A172 (cell line): ENCODE measurements at places on chromosomes 7 and 10. TPM values are rescaled to one million over a fixed set of nuclear protein-coding genes. Genes with fewer than 3 reads are reported as not detected.
A peak's percentile ranks its signal among the peaks of the same experiment; 100 is the strongest.

MYO1G gene
- 0.76 and 1.6 TPM in 2 replicates for total RNA-seq

SVOPL gene
- not detected in 2 replicates for total RNA-seq

TACC2 gene
- total RNA-seq = 4.4 and 8.5 TPM in 2 replicates

THNSL1 gene
- 5.1 and 5.5 TPM in 2 replicates for total RNA-seq

HYAL4 gene
- total RNA-seq = not detected in 2 replicates

ACBD7 gene
- total RNA-seq = 3.7 and 9.3 TPM in 2 replicates

ALDH18A1 gene
- 88.8 and 94.9 TPM in 2 replicates for total RNA-seq

TAS2R5 gene
- 0.10 TPM in 1 of 2 replicates, not detected in the other for total RNA-seq

SAMD9L gene
- total RNA-seq = 28.4 and 37.7 TPM in 2 replicates

GPNMB gene
- 333 and 346 TPM in 2 replicates for total RNA-seq

GRCh38 chr10:87579563-87579962, 74.9 kb downstream of the MINPP1 start:
- no peak for DNase-seq

DNA sequence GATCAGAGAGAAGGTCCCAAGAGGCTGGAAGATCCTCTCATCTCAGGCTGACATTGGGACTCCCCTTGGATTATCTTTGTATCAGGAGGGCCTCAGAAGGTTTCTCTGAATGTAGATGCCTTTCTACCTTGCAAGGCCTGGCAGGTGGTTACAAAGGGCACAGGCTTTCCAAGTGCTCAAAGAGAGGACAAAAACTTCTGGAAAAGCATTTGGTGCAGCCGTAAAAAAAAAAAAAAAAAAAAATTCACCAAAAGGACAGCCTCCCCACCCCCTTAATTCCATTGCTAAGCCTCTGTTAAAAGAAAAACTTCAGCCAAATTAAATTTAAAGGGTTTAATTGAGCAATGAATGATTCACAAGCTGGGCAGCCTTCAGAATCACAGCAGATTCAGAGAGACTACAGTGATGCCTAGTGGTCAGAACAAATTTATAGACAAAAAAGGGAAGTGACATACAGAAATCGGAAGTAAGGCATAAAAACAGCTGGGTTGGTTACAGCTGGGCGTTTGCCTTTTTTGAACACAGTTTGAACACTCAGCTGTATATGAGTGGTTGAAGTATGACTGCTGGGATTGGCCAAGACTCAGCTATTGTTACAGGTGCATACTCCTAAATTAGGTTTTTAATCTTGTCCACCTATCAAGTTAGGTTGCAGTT, 42.5 kb upstream of the LRGUK start:
- DNase-seq = no peak

GRCh38 chr10:88156341-88156740, 292.9 kb downstream of the PTEN start:
- peak; percentile 89 for DNase-seq

DNA sequence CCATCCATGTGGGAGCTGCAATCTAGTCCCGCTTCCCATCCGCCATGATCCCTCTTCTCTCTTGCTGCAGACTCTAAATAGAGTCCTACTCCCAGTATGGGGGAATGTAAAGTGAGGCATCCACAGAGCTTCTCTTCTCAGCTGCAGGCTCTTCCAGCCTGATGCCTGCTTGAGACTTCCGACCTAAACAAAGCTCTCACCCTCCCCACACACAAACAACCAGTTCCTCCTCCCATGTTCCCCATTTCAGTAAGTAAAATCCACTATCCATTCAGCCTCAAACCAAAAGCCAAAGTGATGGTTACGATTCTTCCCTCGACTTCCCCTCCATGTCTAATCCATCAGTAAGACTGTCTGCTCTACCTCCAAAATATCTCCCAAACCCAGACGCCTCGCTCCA, 108.2 kb upstream of the NFE2L3 start:
- DNase-seq = no peak

DNA sequence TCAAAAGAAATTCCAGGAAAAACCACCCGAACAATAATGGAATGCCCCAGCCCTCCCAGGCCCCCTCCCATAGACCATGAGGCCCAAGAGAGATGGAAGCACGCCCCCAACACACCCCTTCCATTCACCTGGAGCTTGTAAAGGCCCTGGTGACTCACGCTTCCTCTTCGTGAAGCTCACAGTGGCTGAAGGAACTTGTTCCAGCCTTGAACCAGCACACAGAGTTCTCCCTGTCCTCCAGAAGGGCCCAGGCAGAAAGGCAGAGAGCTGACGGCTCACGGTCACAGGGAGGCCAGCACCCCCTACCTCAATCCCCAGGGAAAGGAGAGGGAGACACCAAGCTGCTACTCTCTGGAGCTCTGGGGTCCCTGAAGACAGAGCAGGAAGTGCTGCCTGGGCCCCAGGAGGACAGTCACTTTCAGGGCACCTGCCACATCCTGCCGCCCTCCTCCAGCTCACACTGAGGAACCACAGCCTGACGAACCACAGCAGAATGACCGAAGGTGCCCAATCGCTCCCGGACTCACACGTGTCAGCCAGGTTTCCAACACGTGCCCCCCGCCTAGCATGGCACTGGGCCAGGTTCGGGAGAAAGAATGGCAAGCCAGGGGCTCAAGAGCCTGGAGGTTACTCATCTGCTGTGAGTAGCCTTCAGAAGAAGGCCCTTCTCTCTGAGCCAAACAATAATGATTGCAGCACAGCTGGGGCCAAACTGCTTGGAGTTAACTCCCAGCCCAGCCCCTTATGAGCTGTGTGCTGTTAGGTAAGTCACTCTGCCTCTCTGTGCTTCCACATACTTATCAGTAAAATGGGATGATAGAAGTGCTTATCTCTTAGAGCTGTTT, 52.8 kb downstream of the DLG5 start:
- DNase-seq = peak; percentile 91

DNA sequence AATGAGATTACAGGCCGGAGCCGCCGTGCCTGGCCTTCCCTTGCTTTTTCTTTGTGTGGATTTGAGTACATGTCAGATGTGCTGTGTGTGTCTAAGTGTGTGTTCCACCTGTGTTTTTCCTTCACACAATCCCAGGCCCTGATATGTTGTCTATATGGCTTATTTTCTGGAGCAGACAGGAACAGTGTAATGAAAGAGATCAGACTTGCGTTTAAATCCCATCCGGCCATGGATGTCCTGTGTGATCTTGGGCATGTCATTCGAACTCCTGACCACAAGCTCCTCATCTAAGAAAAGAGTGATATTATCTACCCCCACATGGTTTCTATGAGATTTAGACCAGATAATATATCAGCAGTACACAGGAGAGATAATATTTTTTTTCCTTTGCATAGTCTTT, 37.2 kb downstream of the APBB1IP start:
- no peak for DNase-seq

DNA sequence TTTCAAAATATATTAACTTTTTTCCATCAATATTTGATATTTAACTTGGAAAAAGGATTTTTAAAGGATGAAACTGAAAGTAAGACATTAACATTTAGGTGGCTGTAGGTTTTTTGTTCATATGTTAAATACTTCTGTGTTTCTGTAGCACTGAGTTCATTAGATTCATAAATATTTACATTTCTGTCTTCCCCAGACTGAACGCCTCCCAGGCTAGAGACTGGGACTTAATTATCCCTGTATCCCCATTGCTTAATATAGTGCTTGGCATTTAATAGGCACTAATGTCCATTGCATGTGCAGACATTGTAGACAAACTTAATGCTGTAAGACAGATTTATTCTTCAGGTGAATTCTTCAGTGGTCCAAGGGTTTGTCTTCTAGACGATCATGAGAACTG, 7.4 kb downstream of the PTPN12 start:
- DNase-seq = no peak

GRCh38 chr7:134300988-134301387, 15.7 kb downstream of the SLC35B4 start:
- DNase-seq = no peak

- DNase-seq = no peak
These were observed 51.0 kb downstream of the COA1 start for GRCh38 chr7:43678315-43678714.

DNA sequence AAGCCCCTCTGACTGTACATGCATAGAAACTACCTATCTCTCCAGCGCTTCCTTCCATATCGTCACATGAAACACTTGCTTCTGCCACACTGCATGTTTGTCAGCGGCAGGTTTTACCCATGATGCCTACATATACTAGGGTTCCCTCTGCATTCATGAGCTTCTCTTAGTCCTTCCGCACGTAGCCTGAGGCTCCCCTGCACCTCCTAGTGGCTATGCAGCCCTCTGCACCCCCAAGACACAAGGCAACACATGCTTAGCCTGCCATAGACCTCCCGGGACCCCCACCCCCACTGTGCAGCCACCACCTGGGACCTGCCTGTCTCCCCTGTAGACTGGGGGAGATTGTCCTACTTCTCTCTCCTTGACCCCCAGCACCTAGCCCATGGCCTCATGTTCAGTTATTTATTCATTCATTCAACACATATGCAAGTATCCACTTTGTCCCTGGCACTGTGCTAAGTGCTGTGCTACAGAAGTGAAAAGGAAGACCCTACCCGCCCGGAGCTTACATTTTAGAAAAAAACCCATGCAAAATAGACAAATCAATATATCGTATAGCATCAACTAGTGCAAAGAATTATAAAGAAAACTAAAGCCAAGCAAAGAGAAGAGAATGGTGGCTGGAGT, 23.5 kb downstream of the TMEM273 start:
- no peak for DNase-seq

DNA sequence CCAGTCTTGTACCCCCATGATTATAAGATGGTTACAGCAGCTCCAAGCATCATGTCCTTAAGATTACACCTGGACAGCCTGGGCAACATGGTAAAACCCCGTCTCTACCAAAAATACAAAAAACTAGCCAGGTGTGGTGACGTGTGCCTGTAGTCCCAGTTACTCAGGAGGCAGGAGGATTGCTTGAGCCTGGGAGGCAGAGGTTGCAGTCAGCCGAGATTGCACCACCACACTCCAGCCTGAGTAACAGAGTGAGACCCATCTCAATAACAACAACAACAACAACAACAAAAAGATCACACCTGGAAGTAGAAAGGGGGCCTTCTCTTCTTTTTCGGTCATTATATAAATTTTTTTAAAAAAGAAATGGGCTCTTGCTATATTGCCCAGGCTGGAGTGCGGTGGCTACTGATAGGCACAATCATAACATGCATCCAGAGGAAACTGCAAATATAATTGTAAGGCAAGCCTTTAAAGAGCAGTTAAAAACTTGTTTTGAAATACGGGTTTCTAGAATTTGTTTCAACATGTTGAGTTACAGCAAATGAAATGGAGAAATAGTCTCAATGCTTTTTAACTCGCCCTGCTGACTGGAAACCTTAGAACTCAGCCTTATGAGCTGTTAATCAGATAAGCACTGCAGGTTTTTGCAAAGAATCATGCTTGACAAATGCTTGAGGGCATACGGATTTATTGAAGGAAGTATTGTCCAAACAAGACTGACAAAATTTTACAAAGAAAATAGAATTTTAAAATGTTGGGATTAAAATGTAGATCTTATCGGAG, 4.7 kb upstream of the ENTPD7 start:
- DNase-seq = no peak

- no peak for DNase-seq
These were observed 35.3 kb upstream of the STARD3NL start for GRCh38 chr7:38142736-38143135.

- DNase-seq = no peak
These were observed 40.3 kb downstream of the CD36 start for GRCh38 chr7:80678707-80679106.

DNA sequence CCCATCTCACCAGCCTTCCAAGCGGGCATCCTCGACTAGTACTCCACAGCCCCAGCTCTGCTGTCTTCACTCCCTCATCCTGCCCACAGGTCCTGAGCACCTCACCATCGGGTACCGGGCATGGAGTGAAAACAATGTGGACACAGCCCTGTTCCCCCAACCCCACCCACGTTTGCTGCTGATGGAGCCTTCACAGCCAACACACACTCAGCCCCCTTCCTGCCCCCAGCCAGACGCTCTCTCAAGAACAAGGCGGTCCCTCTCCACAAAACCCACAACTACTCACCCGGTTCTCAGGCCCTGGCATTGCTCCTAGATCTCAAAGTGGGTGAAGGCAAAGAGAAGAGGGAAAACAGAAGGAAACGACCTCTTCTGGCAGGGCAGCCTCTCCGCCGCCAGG, 56.1 kb downstream of the SLIT1 start:
- no peak for DNase-seq

DNA sequence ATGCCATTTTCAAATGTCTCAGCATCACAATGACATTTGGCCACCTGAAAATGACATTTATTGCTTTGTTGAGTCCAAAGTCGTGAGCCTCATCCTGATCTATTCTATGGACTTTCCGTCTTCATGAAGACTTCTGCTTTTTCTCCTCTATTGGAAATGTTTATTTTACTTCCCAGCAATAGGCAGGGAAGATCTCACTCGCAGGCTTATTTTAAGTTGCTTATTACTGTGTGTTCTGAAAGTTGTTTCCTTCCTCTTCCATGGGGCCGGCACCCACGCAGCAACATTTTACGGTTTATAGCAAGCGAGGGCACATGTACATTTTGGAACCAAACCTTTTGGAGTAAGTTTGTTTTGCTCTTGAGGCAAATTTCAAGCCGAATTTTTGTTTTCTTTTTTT, 221.0 kb upstream of the KLF6 start:
- DNase-seq = no peak

- no peak for DNase-seq
These were observed 46.7 kb downstream of the PKD1L1 start for GRCh38 chr7:47901542-47901941.

DNA sequence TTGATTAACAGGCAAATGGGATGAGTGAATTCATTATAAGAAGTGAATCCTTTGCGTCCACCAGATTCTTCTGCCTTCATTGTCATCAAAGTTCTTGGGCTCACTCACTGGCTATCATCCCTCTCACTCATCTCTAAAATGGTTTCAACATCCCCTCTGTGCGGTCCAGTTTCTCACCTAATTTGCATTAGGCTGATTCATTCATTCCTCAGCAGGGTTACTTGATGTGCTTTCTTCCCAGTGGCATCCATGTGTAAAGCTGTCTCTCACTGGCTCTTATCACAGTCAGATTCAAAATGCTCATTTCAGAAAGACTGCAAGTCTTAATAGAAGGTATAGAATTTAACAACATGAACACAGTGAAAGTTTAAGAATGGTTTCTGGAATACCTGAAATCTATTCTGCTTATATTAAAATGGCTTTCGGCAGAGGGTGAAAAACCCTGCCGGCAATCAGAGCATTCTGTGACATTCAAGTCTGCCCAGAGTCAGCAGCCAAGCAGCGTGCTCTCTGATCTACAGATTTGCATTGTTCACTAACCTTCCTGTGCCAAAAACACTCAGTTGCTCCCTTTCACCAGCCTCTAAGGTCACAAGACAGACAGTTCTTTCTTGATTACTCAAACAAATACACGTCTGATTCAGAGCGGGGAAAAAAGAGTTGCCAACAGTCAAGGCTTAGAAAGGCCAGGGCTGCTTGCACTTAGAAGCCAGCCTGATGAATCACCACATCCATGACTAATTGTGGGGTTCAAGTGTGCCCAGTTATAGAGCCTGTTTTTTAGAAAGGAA, 106.7 kb downstream of the TES start:
- peak; percentile 98 for DNase-seq

GRCh38 chr10:11655836-11656235, 44.4 kb upstream of the USP6NL start:
- peak; percentile 16 for DNase-seq

- DNase-seq = peak; percentile 93
These were observed 2.4 kb upstream of the SERPINE1 start for GRCh38 chr7:101124376-101125056.
